Ureter (tissue), 1 donor: ENCODE measurements at places on chromosomes 6 and 20.
A peak's percentile ranks its signal among the peaks of the same experiment; 100 is the strongest.

GRCh38 chr6:16109659-16110305, 19.1 kb upstream of the MYLIP start:
- DNase-seq, result no peak

GRCh38 chr6:108114841-108115597, 40.5 kb upstream of the OSTM1 start:
- no peak for DNase-seq

GRCh38 chr6:145841668-145842067, 27.1 kb upstream of the FBXO30 start:
- DNase-seq, result no peak

- DNase-seq, result no peak
These were observed 20.5 kb upstream of the PYGB start for GRCh38 chr20:25227317-25227831.

- no peak for DNase-seq
These were observed 82.6 kb upstream of the DST start for GRCh38 chr6:56725254-56725653.

- DNase-seq, result peak; percentile 89
These were observed at the start of gene LY6G5C for GRCh38 chr6:31680226-31681134. LY6G5C (minus strand) TSS chr6:31681067; CDS start chr6:31680373, 694 bp downstream.

- DNase-seq, result no peak
These were observed 506.4 kb upstream of the SOX4 start for GRCh38 chr6:21087188-21087587.

- DNase-seq, result no peak
These were observed 139.7 kb upstream of the PTPRK start for GRCh38 chr6:128659878-128660622.

DNA sequence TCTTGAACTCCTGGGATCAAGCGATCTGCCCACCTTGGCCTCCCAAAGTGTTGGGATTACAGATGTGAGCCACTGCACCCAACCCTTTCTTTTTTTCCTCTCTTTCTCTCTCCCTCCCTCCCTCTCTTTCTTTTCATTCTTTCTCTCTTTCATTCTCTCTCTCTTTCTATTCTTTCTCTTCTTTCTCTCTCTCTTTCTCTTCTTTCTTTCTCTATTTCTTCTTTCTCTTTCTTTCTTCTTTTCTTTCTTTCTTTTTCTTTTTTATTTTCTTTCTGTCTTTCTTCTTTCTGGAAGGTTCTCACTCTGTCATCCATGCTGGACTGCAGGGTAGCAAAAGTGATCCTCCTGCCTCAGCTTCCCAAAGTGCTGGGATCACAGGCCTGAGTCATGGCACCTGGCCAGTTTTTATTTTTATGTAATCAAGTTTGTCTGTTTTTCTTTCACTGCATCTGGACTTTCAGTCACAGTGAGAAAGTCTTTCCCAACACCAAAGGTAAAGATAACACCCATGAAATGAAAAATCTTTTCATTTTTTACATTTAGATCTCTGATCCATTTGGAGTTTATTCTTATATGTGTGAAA, 20.2 kb upstream of the BCLAF1 start:
- no peak for DNase-seq

GRCh38 chr20:13915284-13915683, 75.1 kb downstream of the SEL1L2 start:
- DNase-seq, result no peak

GRCh38 chr6:8375916-8376315, 59.4 kb downstream of the SLC35B3 start:
- no peak for DNase-seq

DNA sequence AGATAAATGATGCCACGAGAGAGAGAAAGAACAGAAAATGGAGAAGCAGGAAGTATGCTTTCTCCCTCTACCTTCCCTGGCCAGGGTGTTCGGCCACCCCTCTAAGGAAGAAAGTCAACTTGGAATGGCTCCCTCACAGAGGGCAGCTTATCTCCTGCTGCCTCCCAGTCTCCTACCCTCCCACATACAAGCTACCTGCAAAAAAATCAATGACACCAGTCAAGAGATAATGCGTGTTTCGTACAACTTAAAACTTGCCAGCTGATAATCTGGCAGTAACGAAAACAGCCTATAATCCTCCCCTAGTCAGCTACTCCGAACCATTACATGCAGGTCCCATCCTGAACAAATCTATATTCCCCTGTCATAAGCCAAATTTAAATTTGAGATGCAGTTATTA, 61.7 kb downstream of the BTBD9 start:
- no peak for DNase-seq
